Frontal cortex (tissue), 4 donors: ENCODE measurements at places on chromosomes 6 and 20. TPM values are rescaled to one million over a fixed set of nuclear protein-coding genes. Genes with fewer than 3 reads are reported as not detected.

The MAVS gene
- 6.9 TPM for total RNA-seq

The MICB gene
- 0.41 TPM for total RNA-seq

The OTOR gene
- 0.82 TPM for total RNA-seq

The ENPP3 gene
- total RNA-seq: 0.41 TPM
